ENCODE measurements at places on chromosomes 11 and 22. TPM values are rescaled to one million over a fixed set of nuclear protein-coding genes. Genes with fewer than 3 reads are reported as not detected.
A peak's percentile ranks its signal among the peaks of the same experiment; 100 is the strongest.

- H3K4me3 ChIP-seq, result no peak overlapping the region
- no peak for DNase-seq
- H3K36me3 ChIP-seq, result no peaks in the 10 kb centered on the region
- H3K27ac ChIP-seq, result no peak overlapping the region
Observed at GRCh38 chr11:21723678-21724077, 469.2 kb upstream of the ANO5 start.

CYTH4 gene
- total RNA-seq, result 0.26 TPM

SCN3B gene
- total RNA-seq, result under 0.01 TPM

DNA sequence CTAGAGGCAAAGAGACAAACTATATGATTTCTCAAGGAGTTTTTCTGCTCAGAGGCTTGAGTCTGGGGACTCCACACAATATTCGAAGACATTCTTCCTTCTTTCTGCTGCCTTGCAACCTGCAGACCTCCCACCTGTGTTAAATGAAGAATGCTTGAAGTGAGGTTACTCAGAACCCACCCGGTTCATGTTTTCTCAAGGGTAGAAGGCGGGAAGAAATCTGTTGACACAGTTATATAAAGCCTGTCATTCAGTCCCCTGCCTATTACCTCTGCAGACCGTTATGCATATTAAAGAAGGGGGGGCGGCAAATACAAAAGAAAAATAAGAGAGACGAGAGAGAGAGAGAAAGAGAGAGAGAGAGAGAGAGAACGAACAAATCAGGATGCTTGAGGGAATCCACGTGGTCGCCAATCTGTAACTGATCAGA is 2.2 kb upstream of the KMT2A start:
- no peaks in the 10 kb centered on the region for H3K36me3 ChIP-seq
- DNase-seq, result peak; percentile 60
- peaks cover 7% of the 10 kb centered on the region for H3K4me1 ChIP-seq
- H3K27me3 ChIP-seq, result no peaks in the 10 kb centered on the region
- H3K4me3 ChIP-seq, result peak overlapping the region; percentile 90
- no peak overlapping the region for H3K27ac ChIP-seq

DNA sequence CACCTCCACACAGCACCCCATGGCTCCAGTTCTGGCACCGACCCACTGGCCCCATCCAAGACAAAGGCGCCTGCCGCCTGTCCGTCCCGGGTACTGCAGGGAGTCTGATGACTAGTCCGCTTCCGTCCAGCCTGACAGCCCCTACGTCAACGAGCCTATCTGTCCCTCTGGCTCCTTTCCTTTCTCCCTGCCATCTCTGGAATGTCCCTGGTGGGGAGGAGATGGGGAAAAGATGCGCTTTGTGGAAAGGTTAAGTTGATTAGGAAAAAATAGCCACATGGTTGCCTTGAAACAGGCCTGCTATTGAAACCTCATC is 10.4 kb downstream of the PDGFB start:
- peaks cover 2% of the 10 kb centered on the region for H3K4me1 ChIP-seq
- H3K27me3 ChIP-seq, result peaks cover 4% of the 10 kb centered on the region

DNA sequence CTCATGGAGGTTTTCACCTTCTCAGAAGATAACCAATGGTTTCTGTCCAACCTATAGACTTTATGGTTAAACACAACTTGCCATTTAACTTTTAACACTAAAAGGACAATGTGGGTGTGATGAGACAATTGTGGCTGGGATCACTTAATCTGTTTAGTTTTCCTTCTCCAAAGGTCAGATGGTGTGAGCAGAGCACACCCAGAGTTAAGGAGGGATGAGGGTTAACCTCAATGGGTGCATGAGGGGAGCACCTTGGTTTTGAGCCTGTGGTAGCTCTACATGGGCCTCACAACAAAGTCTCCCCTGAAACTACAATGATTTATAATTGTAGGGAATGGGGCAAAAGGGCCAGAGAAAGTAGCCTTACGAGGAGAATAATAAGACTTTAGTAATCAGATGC is 28.9 kb upstream of the CHRM4 start:
- no peaks in the 10 kb centered on the region for H3K27me3 ChIP-seq
- H3K4me3 ChIP-seq, result no peak overlapping the region
- H3K36me3 ChIP-seq, result peaks cover 8% of the 10 kb centered on the region
- H3K27ac ChIP-seq, result no peak overlapping the region
- no peaks in the 10 kb centered on the region for H3K4me1 ChIP-seq

UBQLNL gene
- total RNA-seq, result under 0.01 TPM

EIF4G2 gene
- 599 TPM for total RNA-seq

OPCML gene
- total RNA-seq, result 0.99 TPM

CXCR5 gene
- total RNA-seq, result not detected

GRCh38 chr11:56234155-56234554 is at the start of gene OR5T2:
Gene OR5T2, minus strand, starts transcription at chr11:56234255. Its CDS starts 1,193 bp downstream, at chr11:56233062.
- DNase-seq, result no peak
- no peak within 1 kb of the TSS for H3K4me3 ChIP-seq
- no peaks in the 10 kb centered on the region for H3K4me1 ChIP-seq
- no peak within 1 kb of the TSS for H3K27ac ChIP-seq

DNA sequence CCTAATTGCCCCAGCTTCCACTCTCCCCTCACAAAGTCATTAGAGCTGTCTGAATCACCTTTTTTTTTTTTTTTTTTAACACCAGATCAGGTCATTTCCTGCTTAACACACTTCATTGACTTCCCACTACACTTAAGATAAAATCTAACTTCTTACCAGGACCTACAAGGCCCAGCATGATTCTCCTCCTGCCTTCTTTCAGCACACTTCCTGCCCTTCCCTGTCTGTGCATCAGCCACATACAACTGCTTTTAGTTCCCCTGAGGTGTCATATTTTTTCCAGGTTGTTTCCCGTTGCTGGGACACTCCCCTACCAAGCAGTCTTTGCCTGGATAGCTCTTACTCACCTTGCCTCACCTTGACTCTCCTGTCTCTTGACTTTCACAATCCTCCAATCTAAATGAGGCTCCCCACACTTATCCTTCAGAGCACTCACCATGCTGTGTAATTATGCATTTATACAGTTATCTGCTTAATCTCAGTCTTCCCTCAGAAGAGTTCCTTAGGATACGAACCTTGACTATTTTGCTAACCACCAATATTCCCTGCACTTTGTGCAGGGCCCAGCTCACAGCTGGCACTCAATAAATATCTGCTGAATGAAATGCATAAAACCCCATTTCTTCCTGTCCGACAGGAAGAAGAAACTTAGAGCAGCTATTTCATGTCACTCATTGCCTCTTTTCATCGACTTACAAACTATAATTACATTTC is 96.6 kb upstream of the AKIP1 start:
- H3K4me3 ChIP-seq, result no peak overlapping the region
- DNase-seq, result no peak
- no peaks in the 10 kb centered on the region for H3K36me3 ChIP-seq
- peaks cover 13% of the 10 kb centered on the region for H3K4me1 ChIP-seq

GRCh38 chr22:38218661-38219622 is 17.1 kb downstream of the MAFF start:
- H3K27me3 ChIP-seq, result no peaks in the 10 kb centered on the region
- H3K27ac ChIP-seq, result peak overlapping the region; percentile 90
- no peak overlapping the region for H3K4me3 ChIP-seq
- DNase-seq, result peak; percentile 98
- peaks cover 20% of the 10 kb centered on the region for H3K36me3 ChIP-seq
- H3K4me1 ChIP-seq, result peaks cover 17% of the 10 kb centered on the region

LRRC74B gene
- not detected for total RNA-seq

DNA sequence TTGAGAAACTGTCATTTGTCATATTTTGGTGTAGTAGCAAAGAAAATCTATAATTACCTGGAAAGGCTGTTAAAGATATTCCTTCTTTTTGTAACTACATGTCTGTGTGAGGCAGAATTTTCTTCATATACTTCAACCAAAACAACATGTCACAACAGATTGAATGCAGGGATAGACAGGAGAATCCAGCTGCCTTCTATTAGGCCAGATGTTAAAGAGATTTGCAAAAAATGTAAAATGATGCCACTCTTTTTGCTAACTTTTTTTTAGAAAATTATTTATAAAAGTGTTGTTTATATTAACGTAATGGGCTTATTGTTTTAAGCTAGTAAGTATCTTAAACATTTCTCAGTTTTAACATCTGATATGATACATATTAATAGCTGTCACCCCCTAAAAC is 12.7 kb downstream of the DGKZ start:
- H3K4me1 ChIP-seq, result peaks cover 23% of the 10 kb centered on the region
- no peaks in the 10 kb centered on the region for H3K36me3 ChIP-seq
- H3K27ac ChIP-seq, result no peak overlapping the region
- peak; percentile 50 for DNase-seq
- no peak overlapping the region for H3K4me3 ChIP-seq

OR51B2 gene
- not detected for total RNA-seq

SLC6A5 gene
- not detected for total RNA-seq

DNA sequence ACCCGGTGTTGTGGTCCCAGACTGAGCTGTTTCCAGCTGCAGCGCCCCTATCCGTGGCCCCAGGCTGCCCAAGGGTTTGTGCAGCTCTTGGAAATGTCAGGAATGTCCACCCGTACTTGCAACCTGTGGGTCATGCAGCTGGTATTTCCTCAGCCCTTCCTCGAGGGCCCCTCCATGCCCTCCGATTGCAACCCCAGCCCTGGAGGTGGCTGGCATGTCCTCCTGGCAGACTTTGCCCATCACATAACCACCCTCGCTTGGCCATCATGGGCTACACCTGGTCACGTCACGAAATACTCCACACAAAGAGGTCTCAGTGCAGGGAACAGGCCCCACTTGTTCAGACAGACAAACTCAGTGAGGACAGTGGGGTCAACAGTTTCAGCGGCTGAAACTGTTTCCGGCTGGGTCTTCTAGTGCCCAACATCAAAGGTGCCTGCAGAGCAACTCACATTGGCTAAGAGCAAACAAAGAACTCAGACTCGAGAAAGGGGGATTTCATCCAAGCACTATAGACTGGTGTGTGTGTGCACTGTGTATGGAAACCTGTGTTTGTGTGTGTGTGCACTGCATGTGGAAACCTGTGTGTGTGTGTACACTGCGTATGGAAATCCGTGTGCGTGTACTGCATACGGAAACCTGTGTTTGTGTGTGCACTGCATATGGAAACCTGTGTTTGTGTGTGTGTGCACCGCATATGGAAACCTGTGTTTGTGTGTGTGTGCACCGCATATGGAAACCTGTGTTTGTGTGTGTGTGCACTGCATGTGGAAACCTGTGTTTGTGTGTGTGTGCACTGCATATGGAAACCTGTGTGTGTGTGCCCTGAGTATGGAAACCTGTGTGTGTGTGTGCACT is 72.8 kb upstream of the CCND1 start:
- no peak overlapping the region for H3K27ac ChIP-seq
- peaks cover 4% of the 10 kb centered on the region for H3K27me3 ChIP-seq
- DNase-seq, result no peak
- H3K4me1 ChIP-seq, result no peaks in the 10 kb centered on the region
- H3K4me3 ChIP-seq, result no peak overlapping the region

KRTAP5-1 gene
- total RNA-seq, result not detected

SLC22A25 gene
- not detected for total RNA-seq

DNA sequence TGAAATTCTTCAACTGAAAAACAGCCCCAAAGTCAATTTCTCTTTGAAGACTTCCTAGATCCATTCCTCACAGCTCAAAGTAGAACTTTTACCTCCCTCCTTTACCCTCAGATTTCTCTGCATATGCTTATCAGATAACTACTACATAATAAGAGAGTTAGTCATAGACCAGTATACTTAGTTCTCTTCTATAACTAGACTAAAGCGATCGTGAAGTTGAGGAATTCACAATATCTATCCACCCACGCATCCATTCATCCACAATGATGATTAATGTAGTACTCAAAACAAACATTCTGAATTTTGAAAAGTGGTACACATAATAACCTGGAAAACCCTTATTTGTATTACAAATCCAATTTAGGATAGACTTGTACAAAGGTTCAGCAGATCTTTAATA is 800.9 kb upstream of the TENM4 start:
- H3K27me3 ChIP-seq, result no peaks in the 10 kb centered on the region
- H3K4me1 ChIP-seq, result no peaks in the 10 kb centered on the region
- no peak overlapping the region for H3K4me3 ChIP-seq
- no peak for DNase-seq
- H3K36me3 ChIP-seq, result no peaks in the 10 kb centered on the region

DNA sequence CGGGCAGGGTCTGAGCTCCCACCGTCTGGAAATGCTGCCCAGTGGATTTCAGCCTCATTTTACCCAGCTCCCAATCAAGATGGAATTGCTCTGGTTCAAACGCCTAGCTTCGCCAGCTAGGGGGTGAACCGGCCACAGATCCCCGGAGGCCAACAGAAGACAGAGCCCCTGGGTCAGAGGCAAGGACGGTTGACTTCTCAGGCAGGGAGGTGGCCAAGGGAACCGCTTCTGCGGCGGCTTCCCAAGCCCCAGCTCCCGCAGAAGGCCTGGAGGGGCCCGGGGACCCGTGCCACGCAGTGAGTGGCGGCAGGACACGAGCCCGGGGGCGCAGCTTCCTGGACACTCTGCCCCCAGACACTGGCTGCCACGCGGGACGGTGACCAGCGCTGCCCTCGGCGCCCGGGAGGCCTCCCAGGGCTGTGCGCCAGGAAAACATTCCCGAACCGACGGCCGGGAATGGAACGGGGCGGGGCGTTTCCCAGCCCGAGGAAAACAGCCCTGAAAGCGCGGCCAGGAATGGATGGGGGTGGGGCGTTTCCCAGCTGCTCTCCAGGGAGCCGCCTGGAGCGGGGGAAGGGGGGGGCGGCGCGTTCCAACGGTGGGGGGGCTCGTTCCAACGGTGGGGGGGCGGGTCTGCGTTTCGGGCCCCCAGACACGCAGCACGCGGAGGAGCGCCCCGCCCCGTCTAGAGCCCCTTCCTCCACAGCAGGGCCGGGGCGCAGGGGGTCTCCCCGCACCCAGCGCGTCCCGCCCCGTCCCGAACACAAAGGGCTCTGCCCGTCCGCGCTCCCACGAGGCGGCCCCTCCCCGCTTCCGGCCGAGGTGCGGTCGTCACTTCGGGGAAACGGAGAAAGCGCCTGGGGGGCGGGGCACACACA is 13.5 kb upstream of the B4GALNT4 start:
- peak overlapping the region; percentile 28 for H3K4me3 ChIP-seq
- H3K36me3 ChIP-seq, result peaks cover 2% of the 10 kb centered on the region
- peak overlapping the region; percentile 99 for H3K27ac ChIP-seq
- peak; percentile 98 for DNase-seq
- peaks cover 9% of the 10 kb centered on the region for H3K27me3 ChIP-seq
- H3K4me1 ChIP-seq, result peaks cover 8% of the 10 kb centered on the region

FOSL1 gene
- 7.4 TPM for total RNA-seq

DNA sequence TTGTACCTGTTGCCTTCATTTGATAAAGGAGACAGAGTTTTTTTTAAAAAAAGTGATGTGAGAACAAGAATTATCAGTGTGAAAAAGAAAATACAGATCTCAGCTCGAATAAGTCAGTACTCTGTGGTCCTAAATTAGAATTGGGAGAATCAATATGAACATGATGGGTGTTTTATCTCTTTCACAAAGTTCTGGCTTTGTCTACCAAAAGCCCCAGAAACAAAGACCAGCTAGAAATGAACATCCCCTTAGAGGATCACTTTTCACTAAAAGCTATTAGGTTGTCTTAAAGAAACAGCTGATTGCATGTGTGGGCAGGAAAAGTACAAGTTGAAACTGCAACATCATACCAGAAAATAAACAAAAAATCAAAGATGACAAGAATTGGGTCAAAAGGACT is 8.4 kb upstream of the ST14 start:
- H3K27ac ChIP-seq, result no peak overlapping the region
- DNase-seq, result no peak
- H3K4me1 ChIP-seq, result peaks cover 2% of the 10 kb centered on the region
- no peaks in the 10 kb centered on the region for H3K27me3 ChIP-seq

Measured in fibroblast of lung (primary cell).